Stimulated activated CD4-positive, alpha-beta T cell treated with anti-CD3 and anti-CD28 coated beads, Interleukin-2, amount 100 ng/mL, for 24 hours (primary cell): ENCODE measurements at places on chromosomes 2 and 18.
A peak's percentile ranks its signal among the peaks of the same experiment; 100 is the strongest.

GRCh38 chr18:71036783-71037182 lies 747.9 kb downstream of the SOCS6 start:
- DNase-seq: no peak

GRCh38 chr2:126715576-126716406 lies 59.8 kb downstream of the GYPC start:
- no peak for DNase-seq

DNA sequence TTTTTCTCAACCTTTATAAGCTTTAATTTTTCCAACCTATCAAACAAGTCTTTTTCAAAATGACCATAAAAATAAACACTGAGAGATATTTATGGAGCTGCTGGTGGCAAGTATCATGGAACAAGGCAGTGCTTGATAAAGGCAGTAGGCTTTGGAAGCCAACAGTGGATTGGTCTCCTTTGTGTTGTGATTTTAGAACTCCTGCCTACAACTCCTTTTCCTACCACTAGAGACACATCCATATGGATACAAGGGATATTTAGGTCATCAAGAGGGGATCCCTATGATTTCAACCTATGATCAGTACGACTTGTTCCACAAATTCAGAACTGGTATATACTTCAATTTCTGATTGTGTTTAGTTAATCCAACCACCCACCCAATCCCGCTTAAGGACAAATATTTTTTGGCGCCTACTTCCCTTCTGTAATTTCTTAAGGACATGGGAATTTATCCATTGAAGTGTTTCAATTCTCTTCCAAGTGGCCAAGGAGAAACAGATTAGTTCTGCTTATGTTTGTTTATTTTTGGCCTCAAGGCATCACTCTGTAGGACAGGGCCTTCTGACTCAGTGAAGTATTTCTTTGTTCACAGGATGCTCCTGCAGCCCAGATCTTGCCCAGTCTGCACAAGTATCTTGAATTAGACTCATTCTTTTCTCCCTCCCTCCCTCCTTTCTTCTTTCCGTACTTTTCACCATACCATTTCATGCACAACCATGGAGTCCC lies 2119.6 kb upstream of the PIK3C3 start:
- DNase-seq: no peak

DNA sequence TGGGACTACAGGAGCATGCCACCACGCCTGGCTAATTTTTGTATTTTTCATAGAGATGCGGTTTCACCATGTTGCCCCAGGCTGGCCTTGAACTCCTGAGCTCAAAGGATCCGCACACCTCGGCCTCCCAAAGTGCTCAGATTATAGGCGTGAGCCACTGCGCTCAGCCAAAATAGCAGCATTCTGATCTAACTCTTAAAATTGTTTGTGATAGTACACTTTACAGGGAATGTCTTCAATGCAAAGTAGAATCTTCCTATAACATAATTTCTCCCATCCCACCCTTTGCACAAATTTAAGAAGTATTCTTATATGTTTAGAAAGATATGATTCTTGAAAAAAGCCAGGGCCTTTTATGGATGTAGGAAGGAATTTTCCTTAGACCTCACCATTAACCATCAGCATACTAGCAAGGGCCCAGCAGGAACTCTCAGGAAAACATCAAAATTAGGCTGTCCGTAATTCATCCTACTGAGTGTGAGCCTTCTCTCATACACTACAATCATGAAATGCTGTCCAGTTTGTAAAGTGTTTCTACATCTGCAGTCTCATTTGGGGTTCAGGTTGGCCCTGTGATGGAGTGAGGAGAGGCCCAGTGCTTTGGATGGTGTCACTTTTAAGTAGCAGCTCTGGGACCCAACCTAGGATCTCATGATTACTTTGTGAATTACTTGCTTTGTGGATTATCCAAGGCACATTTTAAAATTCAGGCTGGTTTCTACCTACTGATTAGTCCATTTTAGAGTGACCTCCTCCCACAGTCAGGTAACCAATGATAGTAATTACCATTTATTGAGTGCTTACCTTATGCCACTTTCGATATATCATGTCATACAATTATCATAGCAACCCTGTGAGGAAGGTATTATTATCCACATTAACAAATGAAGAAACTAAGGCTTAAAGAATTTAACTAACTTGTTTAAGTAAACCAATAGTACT lies 37.5 kb upstream of the DLX1 start:
- no peak for DNase-seq

GRCh38 chr2:3433776-3434400 lies 54.4 kb downstream of the TRAPPC12 start:
- no peak for DNase-seq

DNA sequence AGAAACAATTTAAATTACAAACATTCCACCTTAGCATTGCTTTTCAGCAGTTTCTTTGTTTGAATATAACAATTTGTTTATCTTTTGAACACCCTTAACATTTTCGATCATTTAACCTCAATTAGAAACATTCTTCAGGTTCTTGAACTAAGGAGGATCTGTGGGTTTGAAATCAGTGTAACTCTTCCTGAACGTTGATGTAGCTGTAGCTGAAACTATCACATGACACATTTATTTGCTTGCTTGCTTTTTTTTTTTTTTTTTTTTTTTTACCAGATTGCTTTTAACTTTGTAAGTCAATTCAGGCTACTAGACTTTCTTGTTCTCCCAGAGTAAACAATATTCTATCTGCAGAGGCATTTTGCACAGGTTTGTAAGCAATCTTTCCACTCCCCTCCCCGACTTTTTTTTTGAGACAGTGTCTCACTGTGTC lies 47.6 kb downstream of the GPD2 start:
- DNase-seq: no peak

DNA sequence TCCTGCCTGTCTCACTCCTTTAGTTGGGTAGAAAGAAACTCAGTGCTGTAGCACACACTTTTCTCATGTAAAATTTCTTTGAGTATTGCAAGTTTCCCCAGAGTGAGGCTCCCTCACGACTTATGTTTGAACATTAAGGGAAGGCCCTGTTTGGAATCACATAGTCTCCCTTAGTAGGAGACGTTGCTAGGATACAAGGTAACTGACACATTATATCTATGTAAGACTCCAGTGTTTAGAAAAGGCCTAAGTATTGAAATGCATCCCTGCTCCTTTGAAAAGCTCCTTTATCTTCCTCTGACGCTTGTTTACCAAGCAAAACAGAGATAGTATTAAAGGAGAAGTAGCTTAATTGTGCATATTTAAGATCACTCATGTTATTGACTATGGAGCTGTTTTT lies 248.2 kb downstream of the PHLPP1 start:
- DNase-seq: no peak

GRCh38 chr2:29295845-29296244 lies 180.6 kb downstream of the CLIP4 start:
- peak; percentile 9 for DNase-seq

DNA sequence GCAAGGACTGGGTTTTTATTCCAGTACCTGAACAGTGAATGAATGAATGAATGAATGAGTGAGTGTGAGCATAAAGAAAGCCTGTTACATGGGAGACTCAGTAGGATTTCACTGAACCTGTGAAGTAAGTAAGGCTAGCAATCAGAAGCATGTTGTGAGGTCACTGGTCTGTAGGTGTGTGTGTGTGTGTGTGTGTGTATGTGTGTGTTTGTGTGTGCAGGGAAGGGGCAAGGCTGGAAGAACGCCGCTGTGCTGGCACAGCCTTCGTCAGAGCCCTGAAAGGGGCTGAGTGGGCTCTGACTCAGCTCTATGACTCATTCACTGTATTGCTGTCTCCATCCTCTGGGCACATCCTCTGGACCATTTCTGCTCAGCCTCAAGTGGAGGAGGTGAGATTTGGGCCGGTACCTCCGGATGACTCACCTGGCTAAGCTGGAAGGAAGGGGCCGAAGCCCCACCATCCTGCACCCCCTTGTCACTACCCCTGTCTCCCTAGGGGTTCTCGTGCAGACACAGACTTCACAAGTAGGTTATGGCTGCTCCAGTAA lies 51.4 kb upstream of the MRPL33 start:
- DNase-seq: peak; percentile 70

GRCh38 chr2:3108710-3109702 lies 268.6 kb downstream of the EIPR1 start:
- DNase-seq: no peak

DNA sequence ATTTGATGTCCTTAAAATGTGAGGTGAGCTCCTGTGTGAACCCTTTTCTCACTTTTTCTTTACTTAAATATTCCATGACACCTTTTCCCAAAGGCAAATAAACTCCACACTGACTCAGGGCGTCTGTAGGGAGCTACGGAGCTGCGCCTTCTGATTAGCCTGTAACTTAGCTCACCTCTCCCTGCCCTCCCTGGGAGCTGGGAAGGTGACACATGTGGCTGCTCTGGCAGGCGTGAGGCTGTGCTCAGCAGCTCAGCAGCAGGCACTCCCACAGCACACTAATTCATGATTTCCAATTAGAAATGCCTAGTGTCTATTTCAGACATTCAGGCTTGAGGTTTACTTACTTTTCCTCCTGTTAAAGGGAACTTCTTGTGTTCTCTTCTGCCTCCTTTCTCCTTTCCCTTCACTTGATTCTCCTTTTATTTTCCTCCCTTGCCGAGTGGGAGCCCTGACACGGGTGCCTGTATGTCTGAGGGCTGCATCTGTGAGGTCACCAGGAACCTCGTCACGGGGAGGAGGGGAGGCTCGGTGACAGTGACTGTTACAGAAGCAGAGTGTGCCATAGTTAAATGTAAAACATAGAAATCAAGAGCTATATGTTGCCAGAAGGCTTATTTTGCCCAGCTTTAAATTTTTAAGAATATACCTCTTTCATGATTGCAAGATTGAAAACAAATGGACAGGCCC lies 437.1 kb downstream of the DCDC2C start:
- no peak for DNase-seq

GRCh38 chr2:239252801-239253200 lies 148.0 kb downstream of the HDAC4 start:
- DNase-seq: no peak

DNA sequence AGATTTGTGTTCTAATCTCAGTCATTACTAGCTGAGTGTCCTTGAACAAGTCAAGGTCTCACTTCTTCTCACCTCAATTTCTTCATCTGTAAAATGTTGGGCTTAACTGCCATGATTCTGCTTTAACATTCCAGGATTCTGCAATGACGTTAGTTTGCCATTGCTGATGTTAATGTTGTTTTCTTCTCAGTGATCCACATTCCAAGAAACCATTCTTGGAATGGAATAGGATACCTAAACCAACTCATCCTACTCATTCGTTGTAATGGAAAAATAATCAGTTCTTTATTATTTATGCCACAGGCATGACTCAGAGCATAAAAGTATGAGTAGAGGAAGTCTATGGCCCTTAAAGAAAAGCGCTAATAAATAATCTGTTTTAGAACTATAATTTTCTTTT lies 140.2 kb upstream of the ETAA1 start:
- no peak for DNase-seq

DNA sequence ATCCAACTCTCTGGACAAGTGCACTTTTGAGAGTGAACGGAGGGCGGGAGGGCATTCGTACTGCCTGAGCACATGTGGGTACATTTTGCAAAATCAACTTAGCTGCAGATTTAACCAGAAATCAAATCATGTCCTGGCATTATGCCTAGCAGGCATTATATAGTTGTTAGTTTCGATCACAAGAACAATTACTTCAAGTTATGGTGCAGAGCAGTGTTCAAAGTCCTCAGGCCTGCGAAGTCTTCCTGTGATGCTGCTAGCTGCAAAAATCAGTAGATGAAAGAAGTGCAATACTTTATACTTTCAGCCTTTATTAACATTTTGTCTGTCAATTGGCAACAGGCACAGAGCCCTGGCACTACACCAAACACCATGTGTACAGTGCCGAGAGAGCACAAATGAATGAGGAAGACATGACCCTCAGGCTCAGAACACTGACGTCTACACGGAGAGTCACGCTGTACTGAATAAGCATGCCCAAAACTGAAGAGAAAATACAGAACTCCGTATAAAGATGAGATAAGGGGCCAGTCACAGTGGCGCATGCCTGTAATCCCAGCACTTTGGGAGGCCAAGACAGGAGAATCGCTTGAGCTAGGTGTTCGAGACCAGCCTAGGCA lies 92.1 kb upstream of the CREB1 start:
- DNase-seq: no peak

DNA sequence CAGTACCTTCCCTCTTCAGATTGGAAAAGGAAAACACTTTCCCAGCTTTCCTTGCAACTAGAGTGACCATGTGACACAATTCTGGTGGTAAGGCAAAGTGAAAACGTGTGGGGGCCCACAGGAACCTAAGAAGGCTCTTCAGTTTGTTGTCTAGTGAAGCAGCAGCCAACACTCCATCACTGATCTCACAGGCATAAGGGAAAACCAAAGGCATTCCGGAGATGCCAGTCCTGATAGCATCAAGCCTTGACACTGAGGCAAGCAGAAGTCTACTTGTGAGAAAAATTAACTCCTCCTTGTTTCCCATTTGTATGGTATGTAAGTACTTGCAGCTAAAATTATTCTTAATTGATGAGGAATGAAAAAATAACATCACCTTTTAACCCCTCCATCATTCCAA lies 88.3 kb downstream of the ETAA1 start:
- no peak for DNase-seq

- DNase-seq: no peak
These were observed 69.5 kb upstream of the SPTBN1 start for GRCh38 chr2:54386585-54386984.

GRCh38 chr2:234189230-234189629 lies 138.7 kb downstream of the SPP2 start:
- DNase-seq: no peak

DNA sequence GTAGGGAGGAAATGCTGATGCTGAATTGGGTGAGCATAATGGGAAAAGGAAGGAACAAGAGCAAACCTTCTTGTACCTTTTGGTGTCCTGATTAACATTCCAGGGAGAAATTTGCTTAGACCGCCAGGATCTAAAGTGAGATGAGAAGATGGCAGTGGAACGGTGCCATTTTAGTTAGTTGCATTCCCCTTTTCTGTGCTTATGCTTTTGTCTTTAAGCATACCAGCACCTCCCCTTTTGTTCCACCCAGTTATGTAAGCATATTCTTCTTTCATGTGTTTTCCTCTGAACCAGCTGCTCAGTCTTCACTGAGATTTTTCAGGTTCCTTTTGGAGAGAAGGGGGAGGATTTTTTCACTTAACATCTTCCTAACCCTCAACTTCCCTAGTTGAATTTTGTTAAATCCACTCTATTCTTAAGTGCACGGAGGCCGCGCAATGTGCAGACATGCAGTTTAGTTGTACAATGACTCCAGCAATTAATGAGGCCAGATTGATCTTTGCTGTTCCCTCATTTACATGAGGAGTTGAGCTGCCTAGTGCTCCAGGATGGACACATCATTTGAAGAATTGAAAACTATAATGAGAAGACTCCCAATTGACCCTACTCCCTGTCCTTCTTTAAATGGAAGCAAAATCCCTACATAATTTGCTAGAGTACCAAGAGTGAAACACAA lies 73.9 kb downstream of the MAP4K4 start:
- DNase-seq: no peak

- DNase-seq: peak; percentile 37
These were observed 91.7 kb downstream of the KLF7 start for GRCh38 chr2:207073801-207074678.
